ENCODE measurements at places on chromosomes 7 and 10. TPM values are rescaled to one million over a fixed set of nuclear protein-coding genes. Genes with fewer than 3 reads are reported as not detected.

The PRPS1L1 gene
- not detected for total RNA-seq

The PIP gene
- not detected for total RNA-seq

The PNLIP gene
- not detected for total RNA-seq

The SNCG gene
- 3.9 TPM for total RNA-seq

The PRXL2A gene
- total RNA-seq = 33.0 TPM

The ITGA8 gene
- total RNA-seq = under 0.01 TPM

The PPP1R17 gene
- total RNA-seq = not detected

The CEP55 gene
- total RNA-seq = 1.3 TPM

The OR2A7 gene
- 0.22 TPM for total RNA-seq

The AKR1C3 gene
- total RNA-seq = 4.4 TPM

The RARRES2 gene
- total RNA-seq = 35.2 TPM

The PAX4 gene
- not detected for total RNA-seq

The DMTF1 gene
- 88.5 TPM for total RNA-seq

The MRPS33 gene
- total RNA-seq = 29.5 TPM

The C7orf57 gene
- under 0.01 TPM for total RNA-seq

The SH3PXD2A gene
- total RNA-seq = 58.6 TPM

The HEPACAM2 gene
- total RNA-seq = not detected

The IL2RA gene
- total RNA-seq = not detected

The TDRD1 gene
- not detected for total RNA-seq

The SERPINE1 gene
- 2,489 TPM for total RNA-seq

The MSS51 gene
- 1.9 TPM for total RNA-seq

The LEP gene
- not detected for total RNA-seq

The PYROXD2 gene
- 16.4 TPM for total RNA-seq

The INHBA gene
- total RNA-seq = 186 TPM

The PNLIPRP3 gene
- total RNA-seq = not detected

The CXCL12 gene
- 1.6 TPM for total RNA-seq

The KCNIP2 gene
- total RNA-seq = 0.57 TPM

The AKR1C8 gene
- total RNA-seq = not detected

The CNNM1 gene
- 1.6 TPM for total RNA-seq

The ADCY1 gene
- total RNA-seq = 0.29 TPM

The CCDC3 gene
- under 0.01 TPM for total RNA-seq

The SPDYE5 gene
- total RNA-seq = not detected

The C10orf53 gene
- not detected for total RNA-seq

The GSTO2 gene
- total RNA-seq = 0.22 TPM

The LIPK gene
- total RNA-seq = not detected

The PRLHR gene
- total RNA-seq = not detected

The TAS2R5 gene
- total RNA-seq = 0.57 TPM

The CALML5 gene
- not detected for total RNA-seq

The PAPOLB gene
- total RNA-seq = under 0.01 TPM

The SLC18A3 gene
- not detected for total RNA-seq

The HMX2 gene
- total RNA-seq = not detected
